Psoas muscle (tissue), 8 donors: ENCODE measurements at places on chromosomes 13 and 19. TPM values are rescaled to one million over a fixed set of nuclear protein-coding genes. Genes with fewer than 3 reads are reported as not detected.
A peak's percentile ranks its signal among the peaks of the same experiment; 100 is the strongest.

- peak; percentile 54 for DNase-seq
- H3K36me3 ChIP-seq: no peaks in the 10 kb centered on the region
- H3K4me3 ChIP-seq: peak within 1 kb of the TSS; percentile 62
- peaks cover 8% of the 10 kb centered on the region for H3K4me1 ChIP-seq
- H3K27ac ChIP-seq: peak within 1 kb of the TSS; percentile 46
Observed at GRCh38 chr19:4559569-4559968, at the start of gene SEMA6B. Gene SEMA6B (minus strand): TSS chr19:4559684. CDS start chr19:4558457, 1,227 bp downstream.

DNA sequence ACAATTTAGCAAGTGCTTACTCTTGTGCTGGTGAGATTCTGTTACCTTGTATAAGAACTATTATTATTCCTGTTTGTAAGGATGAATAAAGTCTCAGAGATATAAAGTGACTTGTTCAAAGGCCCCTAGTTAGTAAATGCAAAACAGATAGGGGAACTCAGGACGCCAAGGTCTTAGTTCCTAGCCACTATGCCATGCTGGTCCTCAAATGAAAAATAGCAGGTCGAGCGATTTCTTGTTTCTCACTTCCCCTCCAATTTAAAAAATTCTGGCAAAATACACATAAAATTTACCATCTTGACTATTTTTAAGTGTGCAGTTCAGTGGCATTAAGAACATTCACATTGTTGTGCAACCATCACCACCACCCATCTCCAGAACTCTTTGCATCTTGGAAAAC, 1.1 kb downstream of the TECR start:
- no peak for DNase-seq
- peaks cover 23% of the 10 kb centered on the region for H3K36me3 ChIP-seq
- H3K27ac ChIP-seq: peak overlapping the region; percentile 88
- peaks cover 22% of the 10 kb centered on the region for H3K4me1 ChIP-seq
- H3K27me3 ChIP-seq: no peaks in the 10 kb centered on the region

DNA sequence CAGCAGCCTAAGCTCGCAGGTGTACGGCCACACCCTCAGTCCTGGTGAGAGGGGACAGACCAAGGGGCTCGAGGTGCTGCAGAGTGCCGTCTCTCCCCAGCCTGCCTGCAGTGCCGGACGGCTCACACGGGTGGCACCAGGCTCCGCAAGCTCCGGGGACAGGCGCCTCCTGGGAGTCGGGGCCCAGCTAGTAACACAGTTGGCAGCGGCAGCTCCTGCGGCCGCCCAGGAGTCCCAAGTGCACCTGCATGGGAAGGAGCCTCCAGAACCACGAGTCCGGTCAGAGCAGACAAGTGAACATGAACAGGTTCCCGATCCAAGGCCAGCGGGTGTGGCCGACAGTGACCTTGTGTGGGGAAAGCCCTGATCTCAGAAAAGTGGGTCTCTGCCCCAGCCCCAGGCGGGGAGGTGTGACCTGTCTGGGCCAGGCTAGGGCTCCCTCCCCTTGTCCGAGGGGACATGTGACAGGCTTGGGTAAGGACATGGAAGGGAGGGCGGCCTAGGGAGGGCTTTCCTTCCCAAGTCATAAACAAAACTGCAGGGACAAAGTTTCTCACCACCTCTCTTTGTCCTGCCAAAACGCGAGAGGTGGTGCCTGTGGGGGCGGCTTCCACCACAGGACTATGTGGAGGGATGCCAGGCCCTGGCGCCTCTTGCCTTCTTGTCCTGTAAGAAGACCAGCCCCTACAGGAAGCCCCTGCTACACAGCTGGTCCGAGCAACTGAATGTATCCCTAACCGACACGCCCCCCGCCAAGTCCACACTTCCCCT, 46.5 kb downstream of the MLLT1 start:
- H3K27ac ChIP-seq: peak overlapping the region; percentile 11
- no peaks in the 10 kb centered on the region for H3K27me3 ChIP-seq
- H3K36me3 ChIP-seq: peaks cover 3% of the 10 kb centered on the region
- H3K4me3 ChIP-seq: peak overlapping the region; percentile 10
- DNase-seq: peak; percentile 80
- H3K4me1 ChIP-seq: peaks cover 61% of the 10 kb centered on the region

GRCh38 chr13:110138010-110138699, 168.8 kb downstream of the COL4A1 start:
- peak overlapping the region; percentile 64 for H3K4me3 ChIP-seq
- peaks cover 16% of the 10 kb centered on the region for H3K4me1 ChIP-seq
- peak; percentile 88 for DNase-seq
- no peaks in the 10 kb centered on the region for H3K27me3 ChIP-seq

GRCh38 chr13:39530916-39531315, 72.1 kb downstream of the LHFPL6 start:
- H3K27me3 ChIP-seq: no peaks in the 10 kb centered on the region
- H3K4me1 ChIP-seq: no peaks in the 10 kb centered on the region
- no peak for DNase-seq
- H3K36me3 ChIP-seq: no peaks in the 10 kb centered on the region
- H3K4me3 ChIP-seq: no peak overlapping the region
- H3K27ac ChIP-seq: no peak overlapping the region

NRTN gene
- polyA plus RNA-seq: not detected

CABP5 gene
- not detected for polyA plus RNA-seq
